ENCODE measurements at places on chromosomes 3 and 15. TPM values are rescaled to one million over a fixed set of nuclear protein-coding genes. Genes with fewer than 3 reads are reported as not detected.

Gene NANOGP8
- 0.25 TPM for polyA plus RNA-seq

Gene POPDC2
- 5.0 TPM for polyA plus RNA-seq

DNA sequence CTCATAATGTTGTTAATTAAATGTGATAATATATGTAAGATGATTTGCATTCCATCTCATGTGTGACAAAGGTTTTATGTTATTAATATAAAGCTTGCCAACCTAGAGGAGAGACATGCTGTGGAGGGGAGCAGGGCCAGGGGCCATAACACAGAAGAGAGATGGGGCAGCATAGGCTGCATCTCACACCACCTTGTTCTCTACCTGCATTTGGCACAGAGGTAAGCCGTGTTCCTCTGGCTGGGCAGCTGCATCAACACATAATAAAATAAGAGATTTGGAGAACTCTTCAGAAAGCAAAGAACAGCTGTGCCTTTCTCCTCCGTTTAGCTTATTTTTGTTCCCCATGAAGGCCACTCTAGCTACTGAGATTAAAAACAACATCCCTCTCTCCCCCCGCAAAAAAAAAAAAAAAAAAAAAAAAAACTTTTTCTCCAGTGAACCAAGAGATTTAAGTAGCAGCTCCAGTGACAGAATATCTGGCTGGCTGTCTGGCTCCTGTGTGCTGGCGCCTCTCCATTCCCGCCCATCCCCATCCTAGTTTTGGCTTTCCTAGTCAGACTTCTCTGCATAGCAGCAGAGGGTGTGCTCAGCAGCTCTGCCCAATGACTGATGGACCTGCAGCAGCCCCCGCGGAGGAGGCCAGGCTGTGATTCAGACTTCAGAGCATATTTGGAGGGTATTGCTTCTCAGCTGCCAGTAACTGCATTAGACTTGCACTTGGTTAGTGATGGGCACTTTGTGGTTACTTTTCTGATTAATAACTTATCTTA lies 52.2 kb upstream of the STXBP5L start:
- DNase-seq: no peak

Gene ZNF80
- polyA plus RNA-seq: 0.10 TPM

- no peak for DNase-seq
Observed at GRCh38 chr3:30324587-30324986, 281.8 kb upstream of the TGFBR2 start.

DNA sequence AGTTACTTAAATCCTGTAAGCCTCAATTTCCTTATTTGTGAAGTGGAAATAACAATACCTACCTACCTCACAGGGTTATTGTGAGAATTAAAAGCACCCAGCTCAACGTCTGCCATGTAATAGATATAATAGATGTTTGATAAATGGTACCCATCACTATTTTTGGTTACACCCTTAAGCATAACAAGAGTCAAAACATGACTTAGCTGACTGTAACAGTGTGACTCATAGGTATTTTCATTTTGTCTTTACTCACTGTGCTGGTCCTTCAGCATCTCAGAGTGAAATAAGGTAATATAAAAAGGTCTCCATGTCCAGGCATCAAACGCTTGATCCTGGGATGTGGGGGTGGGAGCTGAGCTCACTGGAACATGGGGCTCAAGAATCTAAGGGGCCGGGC lies 3.1 kb downstream of the CPLX3 start:
- DNase-seq: no peak

Gene FAM98B
- 77.6 TPM for polyA plus RNA-seq

- no peak for DNase-seq
Observed at GRCh38 chr15:86009727-86010126, 69.9 kb upstream of the AGBL1 start.

Gene FMN1
- polyA plus RNA-seq: 3.1 TPM

Gene PCOLCE2
- 5.8 TPM for polyA plus RNA-seq

GRCh38 chr3:127539366-127540060 lies 51.0 kb downstream of the TPRA1 start:
- no peak for DNase-seq

Gene HIGD2B
- not detected for polyA plus RNA-seq

Gene CACNA1D
- 54.5 TPM for polyA plus RNA-seq

DNA sequence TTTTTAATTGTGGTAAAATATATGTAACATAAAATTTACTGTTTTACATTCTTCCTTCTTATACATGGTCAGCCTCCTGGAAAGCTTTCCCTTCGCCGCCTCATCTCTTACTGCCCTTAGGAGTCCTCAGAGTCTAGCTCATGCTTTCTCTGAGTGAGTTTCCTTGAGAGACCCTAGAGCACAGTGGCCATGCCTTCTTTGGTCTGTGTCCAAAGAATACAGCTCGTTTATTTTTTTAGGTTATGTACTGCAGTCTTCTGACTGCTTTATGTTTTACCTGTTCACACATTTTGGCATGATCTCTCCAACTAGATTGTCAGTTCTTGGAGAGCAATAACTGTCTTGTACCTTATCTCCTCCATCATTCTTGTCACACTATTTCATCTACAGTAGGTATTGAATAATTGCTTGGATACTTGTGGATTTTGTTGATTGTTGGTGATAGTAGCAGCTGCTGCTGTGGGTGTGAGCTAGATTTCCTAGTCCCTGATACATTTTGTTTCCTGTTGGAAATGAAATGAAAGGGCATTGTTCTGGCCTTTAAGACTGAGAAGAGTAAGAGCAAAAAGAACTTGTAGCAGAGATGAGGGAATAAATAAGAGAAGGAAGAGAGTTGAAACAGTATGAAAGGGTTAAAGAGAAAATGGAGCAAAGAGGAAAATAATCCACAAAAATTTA lies 10.9 kb downstream of the ARIH2 start:
- no peak for DNase-seq

Gene GOLGA8T
- not detected for polyA plus RNA-seq

DNA sequence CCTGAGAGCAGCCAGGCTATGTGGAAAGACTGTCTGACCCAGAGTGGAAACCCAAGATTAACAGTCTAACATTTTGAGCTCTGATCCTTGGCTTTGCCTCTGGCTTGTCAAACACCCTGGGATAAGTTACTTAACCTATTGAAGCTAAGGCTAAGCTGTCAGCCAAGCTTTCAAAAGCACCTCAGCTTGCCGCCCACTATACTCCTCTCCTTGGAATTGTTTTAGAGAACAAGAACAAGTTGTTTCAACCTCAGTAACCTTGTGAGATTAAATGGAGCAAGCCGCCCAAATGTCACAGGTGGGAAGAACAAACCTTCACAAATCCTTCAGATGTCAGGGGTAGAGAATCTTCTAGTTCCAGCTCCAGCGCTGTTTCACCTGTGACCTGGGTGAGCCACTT lies 235.1 kb downstream of the RYR3 start:
- DNase-seq: no peak

DNA sequence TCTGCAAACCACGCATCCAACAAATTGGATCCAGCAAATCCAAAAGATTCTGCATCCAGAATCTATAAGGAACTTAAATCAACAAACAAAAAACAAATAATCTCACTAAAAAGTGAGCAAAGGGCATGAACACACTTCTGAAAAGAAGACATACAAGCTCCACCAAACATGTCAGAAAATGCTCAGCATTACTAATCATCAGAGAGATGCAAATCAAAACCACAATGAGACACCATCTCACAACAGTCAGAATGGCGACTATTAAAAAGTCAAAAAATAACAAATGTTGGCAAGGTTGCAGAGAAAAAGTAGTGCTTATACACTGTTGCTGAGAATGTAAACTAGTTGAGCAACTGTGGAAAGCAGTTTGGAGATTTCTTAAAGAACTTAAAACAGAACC lies 21.6 kb upstream of the SLC25A36 start:
- DNase-seq: no peak

Measured in right lung (tissue), 10 donors.